AG08396 (cell line): ENCODE measurements at places on chromosomes 4 and X.

- DNase-seq, result no peak
These were observed 1668.6 kb upstream of the AGA start for GRCh38 chr4:179110816-179111215.

DNA sequence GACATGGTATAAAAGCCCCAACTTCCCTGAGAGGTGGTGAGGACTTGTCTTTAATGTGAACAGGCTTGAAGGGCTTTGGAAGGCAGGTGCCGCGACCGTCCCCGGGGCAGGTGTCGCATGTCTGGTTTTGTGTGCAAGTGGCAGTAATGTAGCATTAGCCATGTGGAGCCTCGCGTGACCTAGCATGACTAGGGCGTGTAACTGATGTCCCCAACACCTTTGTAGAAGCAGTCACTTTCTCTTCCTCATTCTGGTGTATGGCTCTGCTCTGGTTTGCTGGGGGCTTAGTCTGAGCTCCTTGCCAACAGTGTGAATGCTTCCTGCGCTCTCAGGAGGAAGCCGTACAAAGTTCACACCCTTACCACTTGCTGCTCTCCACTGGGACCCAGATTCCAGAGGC lies 145.7 kb downstream of the AMMECR1 start:
- DNase-seq, result no peak

DNA sequence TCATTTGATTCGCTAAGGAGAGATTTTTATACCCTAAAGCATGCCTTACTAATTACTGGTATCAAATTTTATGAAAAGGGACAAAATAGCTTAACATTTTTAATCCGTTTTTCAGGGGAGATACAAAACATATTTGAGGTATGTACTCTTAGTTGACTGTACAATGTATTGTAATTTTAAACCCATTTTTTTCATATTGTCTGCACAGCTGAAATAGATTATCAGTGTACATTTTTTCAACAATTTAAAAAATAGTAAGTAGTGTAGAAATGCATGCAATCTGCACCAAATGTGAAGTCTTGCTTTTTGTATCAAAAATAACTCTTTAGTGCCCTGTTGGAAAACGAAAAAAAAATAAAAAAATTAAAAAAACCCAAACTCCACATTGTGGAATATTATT lies 82.2 kb downstream of the TENM3 start:
- DNase-seq, result no peak

DNA sequence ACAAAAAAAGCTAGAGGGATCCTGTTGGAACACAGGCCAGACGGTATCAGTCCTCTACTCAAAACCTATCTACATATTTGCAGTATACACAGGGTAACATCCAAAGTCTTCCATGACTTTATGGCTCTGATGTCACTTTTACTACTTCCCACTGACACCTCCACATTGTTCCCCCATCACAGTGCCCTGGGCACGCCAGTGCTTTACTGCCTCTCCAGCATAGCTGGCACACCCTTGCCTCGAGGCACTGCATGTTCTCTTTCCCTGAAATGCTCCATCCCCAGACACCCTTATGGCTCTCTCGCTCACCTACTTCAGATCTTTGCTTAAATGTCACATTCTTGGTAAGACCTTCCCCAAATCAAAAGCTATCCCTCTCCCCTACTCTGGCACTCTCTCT lies 6.3 kb upstream of the ATP10D start:
- DNase-seq, result no peak

DNA sequence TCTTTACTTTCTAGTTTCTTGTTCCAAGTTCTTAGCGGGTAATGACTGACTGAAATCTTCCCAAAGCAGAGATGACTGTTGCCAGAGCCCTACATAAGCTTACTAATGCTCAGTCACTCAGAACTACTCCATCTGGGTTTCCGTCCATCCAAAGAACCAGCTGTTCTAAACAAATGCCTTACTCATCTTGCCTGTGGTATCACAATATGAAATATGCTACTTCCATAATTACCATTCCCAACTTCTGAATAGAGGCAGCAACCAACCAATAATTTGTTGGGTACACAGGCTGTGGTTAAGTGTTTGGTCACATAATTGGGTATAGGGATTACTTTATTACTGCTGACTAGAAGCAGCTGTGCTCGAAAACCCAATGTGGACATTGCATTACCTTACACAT lies 930.2 kb upstream of the DIAPH2 start:
- no peak for DNase-seq

DNA sequence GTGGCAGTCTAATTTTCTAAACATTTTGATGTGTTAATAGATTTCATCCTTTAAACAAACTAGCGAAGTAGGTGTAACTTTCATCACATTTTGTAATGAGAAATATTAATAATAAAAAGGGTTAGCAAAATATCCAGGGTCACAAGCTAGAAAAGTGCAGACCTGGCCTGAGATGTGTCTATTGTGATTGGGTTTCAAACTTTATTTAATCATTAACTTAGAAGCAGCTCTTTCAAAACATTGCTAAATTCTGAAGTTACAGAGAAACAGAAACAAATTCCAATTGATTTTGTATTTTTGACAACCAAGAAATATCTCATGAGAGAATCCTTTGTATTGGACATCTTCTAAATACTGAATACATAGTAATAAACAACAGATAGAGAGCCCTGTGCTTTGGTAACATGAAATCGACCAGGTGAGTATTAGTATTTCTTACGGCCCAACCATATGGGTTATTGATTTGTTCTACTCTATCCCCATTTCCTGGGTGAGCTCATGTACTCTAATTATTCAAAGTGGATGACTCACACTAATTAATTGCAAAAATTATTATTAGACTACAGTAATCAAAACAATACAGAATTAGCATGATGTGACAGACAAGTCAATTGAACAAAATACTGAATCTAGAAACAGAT lies 1093.8 kb upstream of the AGA start:
- no peak for DNase-seq

GRCh38 chrX:65035446-65035770 lies 59.2 kb upstream of the ZC4H2 start:
- peak; percentile 60 for DNase-seq

DNA sequence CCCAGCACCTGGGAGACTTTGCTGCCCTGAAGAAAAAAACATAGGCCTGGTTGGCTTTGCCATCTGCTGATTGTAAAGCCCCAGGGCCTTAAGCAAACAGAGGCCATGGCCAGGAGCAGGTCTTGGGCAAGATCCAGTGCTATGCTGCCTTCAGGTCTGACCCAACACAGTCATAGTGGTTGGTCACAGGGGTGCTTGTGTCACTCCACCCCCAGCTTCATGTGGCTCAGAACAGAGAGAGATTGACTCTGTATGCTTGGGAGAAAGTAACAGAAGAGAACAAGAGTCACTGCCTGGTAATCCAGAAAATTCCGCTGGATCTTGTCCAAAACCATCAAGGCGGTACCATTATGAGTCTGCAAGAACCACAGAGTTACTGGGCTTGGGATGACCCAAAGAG lies 24.4 kb upstream of the SMARCA5 start:
- DNase-seq, result no peak

GRCh38 chrX:85309717-85310116 lies 65.9 kb downstream of the ZNF711 start:
- no peak for DNase-seq

DNA sequence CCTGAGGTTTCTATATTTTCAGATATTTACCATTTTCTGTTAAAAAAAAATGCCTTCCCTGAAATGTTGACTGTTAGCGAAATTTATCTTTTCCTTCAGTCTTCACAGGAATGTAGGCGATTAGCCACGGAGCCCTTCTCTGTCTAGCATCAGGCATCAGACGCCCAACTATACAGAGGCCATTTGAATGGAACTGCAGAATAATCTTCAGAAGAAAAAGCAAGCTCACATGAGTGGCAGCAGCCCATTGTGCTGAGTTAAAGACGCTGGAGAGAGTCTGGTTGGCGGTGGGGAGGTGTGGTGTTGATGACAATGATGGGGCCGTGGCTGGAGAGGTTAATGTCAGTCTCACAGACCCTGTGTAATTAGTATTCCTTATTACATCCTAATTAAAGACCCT lies 196.8 kb upstream of the LEF1 start:
- no peak for DNase-seq

- peak; percentile 28 for DNase-seq
These were observed at the start of the genes SATL1 and ZNF711 for GRCh38 chrX:85243761-85244449. Gene SATL1 (minus strand): TSS chrX:85243779. CDS start chrX:85108968, 134,811 bp downstream. Gene ZNF711 (plus strand): TSS chrX:85243991. CDS start chrX:85247573, 3,582 bp downstream.

DNA sequence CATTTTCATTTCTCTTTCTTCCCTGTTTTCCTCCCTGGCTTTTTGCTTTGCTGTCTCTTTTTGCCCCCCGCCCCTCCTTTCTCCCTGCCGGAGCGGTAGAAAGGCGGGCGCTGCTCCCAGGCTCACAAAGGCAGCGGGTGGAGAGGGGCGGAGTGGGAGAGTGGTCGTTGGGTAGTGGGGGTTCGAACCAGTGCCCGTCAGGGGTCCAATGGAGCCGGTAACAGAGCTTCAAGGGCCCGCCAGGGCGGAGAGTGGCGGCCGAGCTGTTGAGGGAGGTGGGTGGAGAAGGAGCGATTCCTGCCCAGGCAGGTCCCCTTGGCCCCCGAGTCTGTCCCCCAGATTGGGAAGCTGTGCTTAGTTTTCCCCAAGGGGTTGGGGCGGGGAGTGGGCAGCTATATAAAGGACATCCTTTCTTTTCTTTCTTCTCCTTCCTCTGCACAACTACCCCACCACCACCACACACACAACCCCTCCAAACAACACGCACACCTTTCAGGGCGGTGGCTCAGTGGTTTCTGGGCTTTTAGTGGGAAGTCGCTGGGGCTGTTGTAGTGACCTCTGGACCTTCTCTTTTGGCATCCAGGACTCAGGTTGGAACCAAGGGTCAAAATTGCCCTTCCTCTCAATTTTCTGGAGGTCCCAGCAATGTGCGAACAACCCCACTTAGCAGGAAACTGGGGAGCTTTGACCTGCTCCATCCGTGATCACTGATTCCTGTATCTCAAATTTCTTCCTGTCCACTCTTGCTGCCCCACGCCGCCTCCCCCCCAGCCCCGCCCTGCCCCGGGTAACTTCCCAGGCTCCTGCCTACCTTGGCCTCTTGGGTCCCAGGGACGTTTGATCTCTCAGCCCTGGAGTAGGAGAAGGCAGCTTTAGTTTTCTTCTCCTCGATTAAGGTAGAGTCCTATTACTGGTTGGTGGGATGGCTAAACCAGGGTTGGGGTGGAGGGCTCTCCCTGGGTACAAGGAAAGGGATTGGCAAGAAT lies 1.9 kb downstream of the EFNB1 start:
- no peak for DNase-seq

- DNase-seq, result no peak
These were observed 80.1 kb downstream of the HDAC8 start for GRCh38 chrX:72492499-72492898.

DNA sequence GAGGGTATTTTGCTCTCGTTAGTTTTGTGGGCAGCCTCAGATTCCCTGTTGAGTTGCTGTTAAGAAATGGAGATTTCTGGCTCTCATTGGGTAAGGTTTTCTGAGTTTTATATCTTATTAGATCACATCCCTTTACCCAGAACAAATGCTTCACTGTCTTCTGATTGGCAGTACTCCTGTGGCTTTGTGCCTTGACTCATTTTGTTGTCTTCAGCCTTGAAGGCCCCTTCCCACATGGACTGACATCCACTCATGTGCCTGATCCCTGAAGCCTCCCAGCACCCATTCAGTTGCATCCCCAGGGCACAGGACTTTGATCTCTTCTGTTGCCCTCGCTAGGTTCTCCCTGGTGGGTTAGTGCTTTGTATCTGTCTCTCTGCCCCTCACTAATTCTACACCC lies 10.4 kb downstream of the MED28 start:
- DNase-seq, result no peak

DNA sequence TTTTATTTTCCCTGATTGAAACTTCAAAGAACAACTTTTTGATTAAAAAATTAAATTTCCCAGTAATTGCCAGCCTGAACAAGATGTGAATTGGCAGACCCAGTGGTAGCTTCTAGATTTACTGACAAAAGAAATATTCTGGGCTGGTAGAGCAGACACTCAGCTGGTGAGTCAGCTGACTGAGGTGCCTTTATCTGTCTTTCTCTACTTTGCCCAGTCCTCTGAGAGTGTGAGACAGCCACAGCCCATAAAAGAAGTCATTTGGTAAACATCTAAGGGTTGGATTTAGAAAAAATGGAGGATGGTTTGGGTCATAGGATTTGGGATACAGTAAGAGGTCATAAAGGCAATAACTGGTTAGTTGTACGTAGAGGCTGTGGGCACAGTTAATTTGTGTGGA lies 54.5 kb downstream of the CCSER1 start:
- no peak for DNase-seq

DNA sequence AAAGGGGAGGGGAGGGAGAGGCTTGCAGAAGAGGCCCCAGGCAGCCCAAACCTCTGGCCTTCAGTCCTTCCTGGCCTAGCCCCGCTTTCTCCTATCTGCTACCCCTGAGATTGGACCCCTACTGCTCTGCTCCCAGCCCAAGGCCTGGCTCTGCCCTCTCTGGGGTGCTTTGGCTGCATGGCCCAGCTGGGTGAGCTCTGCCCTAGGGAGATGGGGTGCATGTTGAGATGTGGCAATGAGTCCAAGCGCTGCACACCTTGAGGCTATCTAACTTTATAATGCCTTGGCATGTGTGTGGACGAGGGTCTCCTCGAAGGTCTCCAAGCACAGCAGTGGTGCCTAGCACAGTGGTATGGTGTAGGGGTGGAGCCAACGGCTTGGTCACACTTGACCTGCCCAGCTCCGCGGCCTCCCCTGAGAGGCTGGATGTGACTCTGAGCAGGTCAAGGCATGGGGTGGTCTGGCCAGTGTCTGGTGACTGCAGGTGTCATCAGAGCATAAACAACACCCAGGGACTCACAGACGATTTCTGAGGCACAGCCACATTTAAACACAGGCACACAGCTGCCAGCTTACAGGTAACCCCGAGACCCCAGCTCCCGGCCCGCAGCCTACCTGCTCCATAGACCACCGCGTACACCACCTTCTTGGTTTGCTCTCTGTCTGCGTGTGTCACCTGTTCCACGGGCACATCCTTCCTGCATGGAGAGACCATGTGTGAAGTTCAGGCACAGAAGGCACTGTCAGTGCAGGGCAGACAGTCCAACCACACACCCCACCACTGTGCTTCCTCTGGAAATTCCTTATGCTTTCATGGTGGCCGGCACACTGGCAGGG lies 36.3 kb downstream of the NAT8L start:
- no peak for DNase-seq

DNA sequence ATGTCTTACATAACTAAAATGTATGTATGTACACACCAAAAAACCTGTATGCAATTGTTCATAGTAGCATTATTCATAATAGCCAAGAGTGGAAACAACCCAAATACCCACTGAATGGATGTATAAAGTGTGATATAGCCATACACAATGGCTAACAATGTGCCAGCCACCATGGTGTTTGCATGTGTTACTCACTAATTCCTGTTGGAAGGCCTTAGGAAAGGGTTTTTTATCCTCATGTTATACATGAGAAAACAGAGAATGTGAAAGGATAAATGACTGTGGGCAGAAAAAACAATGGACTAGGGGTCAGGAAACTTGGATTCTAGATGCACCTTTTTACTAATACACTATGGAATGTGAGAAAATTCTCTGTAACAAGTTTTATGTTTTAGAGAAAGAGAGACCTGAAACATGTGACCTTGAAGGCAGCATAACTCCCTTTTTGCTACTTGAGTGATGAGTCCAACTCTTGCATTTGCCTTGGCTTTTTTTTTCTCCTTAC lies 55.7 kb downstream of the TIGD2 start:
- no peak for DNase-seq
